ENCODE measurements at places on chromosomes 16 and 17.

DNA sequence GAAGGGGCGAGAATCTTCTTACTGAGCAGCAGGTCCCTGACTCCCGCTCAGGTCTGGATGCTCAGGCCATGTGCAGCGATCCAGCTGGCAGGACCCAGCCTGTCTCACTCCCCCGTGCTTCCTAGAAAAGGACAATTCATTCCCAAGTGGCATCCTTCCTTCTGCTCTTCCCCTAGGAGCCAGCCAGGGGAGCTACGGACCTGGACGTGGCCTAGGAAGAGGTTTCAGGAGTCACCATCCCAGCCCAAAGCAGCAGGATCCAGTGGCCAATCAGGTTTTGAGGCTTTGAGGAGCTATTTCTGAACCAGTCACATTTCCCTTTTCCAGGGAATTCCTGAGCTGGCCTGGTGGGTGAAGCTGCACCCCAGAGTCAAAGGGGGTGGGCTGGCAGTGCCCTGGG is 7.8 kb upstream of the CD79B start:
- no peak for DNase-seq

DNA sequence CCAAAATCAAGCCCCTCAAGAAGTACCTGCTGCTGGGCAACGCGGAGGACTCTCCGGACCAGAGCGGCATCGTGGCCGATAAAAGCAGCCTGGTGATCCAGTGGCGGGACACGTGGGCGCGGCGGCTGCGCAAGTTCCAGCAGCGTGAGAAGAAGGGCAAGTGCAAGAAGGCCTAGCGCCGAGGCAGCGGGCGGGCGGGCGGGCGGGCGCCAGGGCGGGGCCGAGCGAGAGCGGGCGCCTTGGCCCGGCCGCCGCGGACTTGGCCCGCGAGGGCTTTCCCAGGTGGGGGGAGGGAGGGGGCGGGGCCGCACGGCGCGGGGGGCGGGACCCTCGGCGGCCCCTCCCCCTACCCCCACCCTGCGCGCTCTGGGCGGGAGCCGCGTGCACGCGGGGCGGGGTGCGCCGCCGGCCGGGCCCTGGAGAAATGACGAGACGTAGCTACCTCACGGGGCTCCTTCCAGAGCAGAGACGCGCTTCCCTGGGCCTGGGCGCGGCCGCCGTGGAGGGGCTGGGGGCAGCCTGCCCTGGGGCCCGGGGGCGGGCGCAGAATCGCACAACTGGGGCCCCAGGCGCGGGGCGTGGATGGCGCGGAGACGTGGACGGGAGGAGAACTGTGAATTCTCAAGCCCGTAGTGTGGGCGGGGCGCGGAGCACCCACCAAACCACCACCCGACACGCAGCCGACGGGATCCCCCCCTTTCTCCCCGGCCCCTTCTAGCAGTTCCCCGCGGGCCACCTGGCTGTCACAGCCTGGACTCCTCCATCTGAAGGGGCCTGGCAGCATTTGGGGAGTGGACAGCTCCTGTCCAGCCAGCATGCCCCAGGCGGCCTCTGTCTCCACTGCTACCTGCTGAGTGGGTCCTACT is 218.7 kb downstream of the NTN1 start:
- DNase-seq = peak; percentile 43

- peak; percentile 10 for DNase-seq
Measured at GRCh38 chr16:19294156-19294649, 8.7 kb downstream of the CLEC19A start.

GRCh38 chr17:76027159-76027839 is at the start of gene EVPL:
Gene EVPL, minus strand, starts transcription at chr17:76027306. Its CDS starts 108 bp downstream, at chr17:76027198.
- no peak for DNase-seq

DNA sequence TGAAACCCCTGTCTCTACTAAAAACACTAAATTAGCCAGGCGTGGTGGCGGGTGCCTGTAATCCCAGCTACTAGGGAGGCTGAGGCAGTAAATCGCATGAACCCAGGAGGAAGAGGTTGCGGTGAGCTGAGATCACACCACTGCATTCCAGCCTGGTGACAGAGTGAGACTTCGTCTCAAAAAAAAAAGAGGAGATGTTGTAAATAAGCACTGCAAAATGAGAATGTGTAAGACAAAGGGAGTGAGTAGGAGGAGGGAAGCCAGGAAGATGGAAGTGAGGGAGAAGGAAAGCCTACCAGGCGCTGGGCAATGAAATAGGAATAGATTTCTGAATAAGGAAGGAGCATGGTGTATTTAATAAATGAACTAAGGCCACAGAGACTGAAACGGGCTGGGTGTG is 8.7 kb upstream of the PRPF8 start:
- no peak for DNase-seq

- no peak for DNase-seq
Measured at GRCh38 chr17:17691468-17692263, 10.4 kb downstream of the RAI1 start.

DNA sequence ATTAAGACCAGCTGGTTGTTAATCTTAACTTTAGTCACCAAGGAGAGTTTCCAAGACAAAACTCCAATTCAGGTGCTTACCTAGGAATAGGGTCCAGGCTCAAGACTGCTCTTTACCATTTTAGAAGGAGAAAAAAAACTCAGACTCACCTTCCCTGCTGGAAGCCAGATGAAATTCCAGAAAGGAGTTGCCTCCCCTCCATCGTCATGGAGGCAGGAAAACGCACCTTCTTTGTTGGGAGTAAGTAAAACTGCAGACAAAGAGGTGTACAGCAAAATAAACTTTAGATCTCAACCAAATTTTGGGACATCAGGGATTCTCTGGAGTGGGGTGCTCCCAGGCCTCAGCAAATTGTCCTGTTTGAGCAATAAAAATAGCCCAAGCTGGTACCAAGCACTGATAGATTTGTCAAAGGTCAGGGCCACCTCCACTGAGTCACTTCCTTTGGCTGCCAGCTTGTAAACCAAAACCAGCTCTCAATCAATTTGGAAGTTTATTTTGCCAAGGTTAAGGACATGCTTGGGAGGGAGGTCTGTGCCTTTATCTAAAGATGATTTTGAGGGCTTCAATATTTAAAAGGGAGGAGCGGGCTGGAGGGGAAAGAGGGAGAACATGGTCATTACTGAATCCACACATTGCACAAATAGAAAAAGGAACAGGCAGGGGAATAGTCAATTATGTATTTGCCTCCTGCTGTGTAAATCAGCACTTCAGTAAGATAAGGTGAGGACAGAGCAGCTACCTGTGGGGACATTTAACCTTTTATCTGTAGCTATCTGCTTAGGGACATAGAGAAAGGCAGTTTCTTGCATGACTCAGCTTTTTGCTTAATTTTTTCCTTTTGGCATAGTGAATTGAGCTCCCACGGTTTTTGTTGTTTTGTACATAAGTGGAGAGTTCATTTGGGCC is 1.5 kb upstream of the ALDH3A2 start:
- no peak for DNase-seq

DNA sequence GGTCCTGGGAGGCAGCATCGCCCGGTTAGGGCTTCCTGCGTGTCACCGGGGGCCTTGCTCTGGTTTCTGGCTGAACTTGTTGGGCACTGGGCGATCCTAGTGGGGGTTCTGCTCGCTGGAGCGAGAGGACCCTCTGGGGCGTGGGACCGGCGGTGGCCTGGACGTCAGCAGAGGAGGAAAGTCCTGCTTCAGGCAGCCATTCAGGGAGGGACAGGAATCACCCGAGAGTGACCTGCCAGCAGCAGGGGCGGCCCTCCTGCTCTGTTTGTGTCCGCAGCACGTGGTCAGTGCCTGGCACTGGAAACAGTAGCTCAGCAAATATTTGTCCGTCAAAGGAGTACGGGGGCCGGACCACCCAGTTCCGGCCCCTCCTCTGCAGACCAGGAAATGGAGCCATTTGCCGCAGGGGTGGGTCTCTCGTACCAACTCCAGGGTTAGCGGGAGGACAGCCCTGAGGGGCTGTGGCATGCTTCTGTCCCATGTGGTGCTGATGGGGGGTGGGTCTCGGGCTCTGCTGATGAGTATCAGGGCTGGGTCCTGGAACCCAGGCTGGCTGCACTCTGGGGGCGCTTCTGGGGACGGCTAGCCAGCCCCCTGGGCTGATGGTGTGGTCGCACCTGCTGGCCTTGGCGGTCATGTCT is 48.3 kb downstream of the BAIAP2 start:
- DNase-seq = no peak

DNA sequence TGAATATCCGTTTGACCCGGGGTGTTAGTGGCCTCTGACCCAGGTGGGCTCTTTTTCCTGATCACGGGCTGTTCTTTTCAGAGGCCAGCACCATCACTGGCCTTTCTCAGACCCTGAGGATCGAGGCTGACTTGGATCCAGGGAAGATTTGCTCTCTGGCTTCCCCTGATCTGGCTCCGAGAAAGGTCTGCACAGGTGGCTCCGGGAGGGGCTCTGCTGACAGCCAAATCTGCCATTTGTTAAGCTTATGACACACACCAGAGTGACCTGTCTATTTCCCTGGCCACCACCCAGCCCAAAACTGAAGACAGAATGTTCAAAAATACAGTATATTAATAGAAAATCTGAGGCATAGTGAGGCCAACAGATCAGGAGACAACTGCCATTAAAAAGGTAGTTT is 221.8 kb upstream of the TNRC6C start:
- no peak for DNase-seq

- no peak for DNase-seq
Measured at GRCh38 chr16:66516808-66517585, 32.9 kb downstream of the TK2 start.

DNA sequence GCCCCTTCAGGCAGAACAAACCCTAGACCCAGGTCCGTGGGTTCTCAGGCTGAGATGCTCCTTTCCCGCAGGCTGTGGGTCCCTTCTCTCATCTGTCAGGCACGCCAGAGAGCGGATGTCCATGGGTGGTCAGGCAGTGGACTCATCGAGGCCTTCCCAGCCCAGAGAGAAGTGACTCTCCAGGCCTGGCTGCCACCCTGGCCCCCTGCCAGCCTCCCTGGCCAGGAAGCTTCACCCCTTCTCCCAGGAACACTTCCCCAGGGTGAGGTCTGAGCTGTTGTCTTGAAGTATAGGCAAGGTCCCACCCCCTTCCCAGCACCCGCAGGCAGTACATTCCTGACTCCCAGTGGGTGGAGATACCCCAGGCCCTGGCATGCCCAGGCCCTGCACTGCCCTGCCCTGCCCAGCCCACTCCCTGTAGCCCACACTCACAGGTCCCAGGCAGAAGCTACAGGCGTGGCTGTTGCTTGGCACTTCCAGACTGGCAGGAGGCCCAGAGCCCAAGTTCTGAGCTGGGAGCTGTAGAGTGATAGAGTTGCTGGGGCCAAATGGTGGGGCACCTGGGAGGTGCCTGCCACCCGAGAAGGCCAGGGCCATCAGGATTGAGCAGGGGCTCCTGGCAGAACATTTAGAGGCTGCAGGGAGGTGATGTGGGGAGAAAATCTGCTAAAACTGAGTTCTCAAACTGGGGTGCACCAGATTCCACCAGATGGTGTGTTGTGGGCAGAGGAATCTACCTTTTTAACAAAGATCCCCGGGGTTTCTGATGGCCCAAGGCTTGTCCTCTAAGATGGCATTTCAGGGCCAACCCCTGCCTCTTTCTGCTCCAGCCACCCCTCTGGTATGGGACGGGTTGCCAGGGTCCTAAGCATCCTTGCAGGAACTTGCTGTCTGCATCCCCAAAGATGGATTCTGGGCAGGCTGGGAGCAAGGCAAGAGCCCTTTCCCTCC is 6.7 kb downstream of the ITGA3 start:
- no peak for DNase-seq

- no peak for DNase-seq
Measured at GRCh38 chr17:38628441-38628840, 22.7 kb upstream of the SRCIN1 start.

- DNase-seq = peak; percentile 38
Measured at GRCh38 chr17:67993153-67993997, 2.9 kb downstream of the C17orf58 start.

- DNase-seq = no peak
Measured at GRCh38 chr16:14003074-14003570, 68.0 kb upstream of the MRTFB start.

DNA sequence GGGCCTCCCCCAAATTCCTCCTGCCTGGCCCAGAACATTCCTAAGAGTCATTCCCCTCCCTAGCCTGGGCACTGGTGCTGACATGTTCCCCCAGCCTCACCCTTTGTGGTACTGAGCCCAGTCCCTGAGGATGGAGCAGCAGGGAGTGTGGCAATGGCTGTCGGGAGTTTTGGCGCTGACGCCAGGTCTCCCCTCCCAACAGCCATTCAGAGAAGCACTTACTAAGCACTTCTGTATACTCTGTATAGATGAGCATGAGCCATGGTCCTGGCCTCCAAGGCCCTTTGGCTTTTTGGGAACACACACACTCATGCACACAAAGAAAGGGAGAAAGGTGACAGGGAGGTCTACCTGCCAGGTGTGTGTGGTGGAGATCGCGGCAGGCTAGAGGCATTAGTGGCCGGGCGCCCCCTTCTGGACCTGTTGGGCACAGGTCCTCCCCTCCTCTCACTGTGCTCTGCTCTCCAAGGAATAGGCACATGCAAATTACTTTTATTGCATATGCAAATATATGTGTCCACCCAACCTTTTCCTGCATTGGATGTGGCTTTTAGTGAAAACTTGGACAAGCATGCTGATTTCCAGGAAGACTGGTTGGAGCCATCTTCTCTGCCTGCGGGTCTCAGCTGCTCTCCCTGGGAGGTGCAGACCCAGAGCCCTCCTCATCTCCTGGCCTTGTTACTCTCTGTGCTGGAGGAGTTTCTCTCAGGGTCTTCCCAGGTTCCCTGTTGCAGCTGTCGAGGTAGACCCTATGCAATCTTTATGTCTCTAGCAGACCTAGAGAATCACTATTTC is 17.4 kb upstream of the C17orf107 start:
- DNase-seq = no peak

GRCh38 chr17:55760643-55761355 is 9.9 kb downstream of the PCTP start:
- no peak for DNase-seq

DNA sequence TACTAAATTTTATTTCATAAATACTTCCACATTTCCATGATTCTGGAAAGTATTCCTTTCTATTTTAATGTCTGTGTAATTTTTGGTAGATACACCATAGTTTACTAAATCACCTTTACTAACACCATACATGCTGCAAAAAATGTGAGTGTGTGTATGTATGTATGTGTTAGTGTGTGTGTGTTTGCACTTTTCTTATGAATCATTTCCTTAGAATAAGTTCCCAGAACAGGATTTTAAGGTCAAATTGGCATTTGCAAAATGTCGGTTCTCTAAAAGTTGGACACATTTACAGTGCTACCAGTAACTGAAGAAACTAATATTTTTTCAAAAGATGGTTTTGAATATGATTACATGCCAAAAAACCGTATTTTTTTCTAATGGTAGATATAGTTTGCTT is 137.1 kb downstream of the CYB561 start:
- DNase-seq = no peak

- DNase-seq = no peak
Measured at GRCh38 chr17:32342603-32343325, 791 bp upstream of the C17orf75 start.

GRCh38 chr16:66886914-66887313 is 6.6 kb downstream of the PDP2 start:
- DNase-seq = no peak
